ENCODE measurements at places on chromosomes 13 and 19. TPM values are rescaled to one million over a fixed set of nuclear protein-coding genes. Genes with fewer than 3 reads are reported as not detected.

Gene CEACAM8
- total RNA-seq, result not detected

Gene OR10H1
- not detected for total RNA-seq

Gene C19orf38
- 1.7 TPM for total RNA-seq

Gene CD33
- 0.65 TPM for total RNA-seq

Gene GPR18
- total RNA-seq, result 2.8 TPM

Gene NLRP11
- not detected for total RNA-seq

Gene ZNF699
- 6.8 TPM for total RNA-seq

Gene APLP1
- total RNA-seq, result 2.6 TPM

Gene LILRA2
- not detected for total RNA-seq

DNA sequence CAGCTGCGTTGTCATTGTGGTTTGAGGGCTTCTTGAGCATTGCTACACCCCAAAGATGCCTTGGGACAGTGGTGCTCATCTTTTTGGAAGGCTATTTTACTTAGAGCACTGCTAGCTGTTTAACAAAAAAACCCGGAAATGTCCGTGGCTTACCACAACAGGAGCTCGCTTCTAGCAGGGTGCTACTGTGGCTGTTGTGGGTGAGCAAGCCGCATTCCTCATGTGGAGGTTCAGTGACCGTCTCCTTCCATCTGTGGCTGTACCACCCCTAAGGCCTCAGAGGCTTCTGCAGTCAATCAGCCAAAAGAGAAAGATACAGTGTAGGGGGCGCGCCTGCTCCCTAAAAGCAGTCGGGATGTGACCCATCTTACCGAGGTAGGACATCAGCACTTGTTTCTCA is 1004.2 kb downstream of the UQCRFS1 start:
- DNase-seq, result no peak

DNA sequence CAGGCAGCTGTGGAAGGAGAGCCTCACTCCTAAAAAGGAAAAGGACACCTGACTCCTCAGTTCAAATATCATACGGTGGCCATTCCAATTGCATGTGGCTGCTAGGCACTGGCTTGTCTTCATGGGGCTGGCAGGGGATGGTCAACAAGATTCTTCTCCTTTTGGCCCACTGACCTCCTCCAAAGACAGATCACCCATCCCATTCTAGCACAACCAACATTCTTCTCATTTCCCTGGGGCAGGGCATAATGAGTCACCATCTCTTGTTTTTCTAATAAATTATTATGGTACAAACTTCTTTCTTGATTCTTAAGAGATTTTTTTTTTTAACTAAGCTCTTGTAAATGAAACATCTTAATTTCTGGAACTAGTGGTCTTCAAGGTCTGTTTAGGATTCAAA is 136.7 kb upstream of the NBEA start:
- DNase-seq, result no peak

- no peak for DNase-seq
Measured at GRCh38 chr19:37991176-37991835, 84.3 kb downstream of the SIPA1L3 start.

- no peak for DNase-seq
Measured at GRCh38 chr19:3145909-3146676, 10.3 kb downstream of the GNA15 start.

DNA sequence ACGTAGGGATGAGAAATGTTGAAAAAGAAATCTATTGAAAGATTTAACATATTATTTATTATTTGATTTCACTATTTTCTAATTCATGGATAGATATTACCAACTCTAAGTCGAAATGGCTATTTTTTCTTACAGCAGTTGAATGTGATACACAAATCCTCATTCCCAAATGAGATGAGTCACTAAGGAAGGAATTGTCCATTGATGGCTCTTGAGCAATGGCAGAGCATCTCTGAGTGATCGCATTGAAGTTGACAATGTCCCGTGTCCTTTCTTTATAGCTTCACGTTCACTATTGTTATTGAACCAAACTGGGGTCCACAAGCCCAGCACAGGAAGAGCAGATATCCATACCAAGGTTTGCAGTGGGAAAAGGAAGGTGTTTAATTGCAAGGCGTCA is 648.3 kb upstream of the SPRY2 start:
- no peak for DNase-seq

GRCh38 chr19:34474233-34474989 is 7.1 kb upstream of the WTIP start:
- no peak for DNase-seq

DNA sequence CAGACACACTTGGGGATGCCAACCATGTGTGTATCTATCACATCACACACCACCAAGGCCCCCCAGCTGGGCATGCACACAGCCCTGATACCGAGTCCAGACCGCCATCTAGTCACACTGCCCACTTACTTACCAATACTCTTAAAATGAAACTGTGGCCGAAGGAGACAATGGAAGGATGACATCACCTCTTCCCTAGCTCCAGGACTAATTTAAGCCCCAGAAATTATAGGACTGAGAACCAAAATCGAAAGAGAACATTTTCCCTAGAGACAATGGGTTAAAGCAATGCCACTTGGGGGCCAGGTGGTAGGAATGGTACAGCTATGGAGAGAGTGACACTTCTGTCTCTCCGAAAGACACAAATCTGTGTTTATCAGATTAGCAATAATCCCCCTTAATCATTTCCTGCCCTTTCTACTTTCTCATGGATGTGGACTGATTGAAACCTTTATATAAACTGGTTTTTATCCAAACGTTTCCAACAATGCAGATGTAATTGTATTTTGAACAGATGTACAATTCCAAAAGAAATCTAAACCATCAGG is 663 bp upstream of the GGACT start:
- no peak for DNase-seq

GRCh38 chr19:47497821-47498520 is 14.0 kb upstream of the KPTN start:
- no peak for DNase-seq

GRCh38 chr19:47651691-47652090 is 42.8 kb downstream of the BICRA start:
- no peak for DNase-seq

- DNase-seq, result peak; percentile 22
Measured at GRCh38 chr13:41962994-41963393, 2.1 kb upstream of the VWA8 start.

GRCh38 chr19:53424968-53425597 is 6.7 kb upstream of the ZNF761 start:
- DNase-seq, result peak; percentile 77

DNA sequence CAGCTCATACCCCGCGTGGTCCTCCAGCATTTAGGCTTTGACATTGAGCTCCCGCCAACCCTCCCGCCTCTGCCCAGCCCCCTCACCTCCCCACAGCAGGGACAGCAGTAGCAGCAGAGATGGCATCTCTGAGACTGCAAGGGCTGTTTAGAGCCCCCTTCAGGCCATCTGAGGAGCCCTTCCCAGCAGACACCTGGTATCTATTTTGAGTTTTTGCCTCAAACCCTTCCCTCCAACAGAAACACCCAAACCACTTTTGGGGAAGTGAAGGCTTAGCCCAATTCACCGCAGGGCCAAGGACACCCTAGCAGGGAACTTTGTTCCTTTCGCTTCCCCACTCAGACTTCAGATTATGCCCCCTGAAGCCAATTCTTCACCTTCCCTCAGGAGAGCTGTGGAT is 6.3 kb upstream of the ZNF175 start:
- no peak for DNase-seq

GRCh38 chr13:87344176-87344575 is 327.0 kb upstream of the SLITRK5 start:
- no peak for DNase-seq

DNA sequence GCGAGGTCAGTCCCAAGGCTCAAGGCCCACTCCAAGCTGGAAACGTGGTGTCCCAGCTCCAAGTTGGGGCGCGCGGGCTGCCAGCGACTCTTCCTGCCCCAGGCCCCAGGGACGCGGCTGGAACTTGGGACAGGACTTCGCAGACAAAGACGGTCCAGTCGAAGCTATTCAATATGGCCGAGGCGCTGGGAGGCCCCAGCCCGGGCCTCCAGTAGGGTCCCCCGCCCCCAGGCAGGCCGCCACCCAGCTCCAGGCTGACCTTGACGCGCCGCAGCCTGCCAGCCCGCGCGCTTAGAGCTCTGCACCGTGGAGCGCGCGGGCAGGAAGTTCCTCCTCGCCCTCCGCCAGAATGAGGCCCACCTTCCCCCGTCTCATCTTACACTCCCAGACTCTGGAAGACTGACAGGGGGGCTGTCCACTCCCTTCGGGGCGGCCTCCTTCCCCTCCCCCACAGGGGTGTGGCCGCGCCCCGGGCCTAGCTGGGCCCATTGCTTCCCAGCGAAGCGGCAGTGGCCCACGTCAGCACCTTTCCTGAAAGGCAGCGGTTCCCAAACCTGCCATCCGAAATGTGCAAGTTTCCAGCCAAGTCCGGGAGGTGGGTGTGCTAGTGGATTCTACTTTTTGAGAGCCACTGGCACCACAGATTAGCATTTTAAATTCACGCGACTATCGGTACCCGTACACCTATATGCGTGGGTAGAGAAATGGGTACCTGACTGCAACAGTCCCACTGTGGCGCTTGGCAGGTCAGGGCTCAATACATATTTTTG is at the start of gene CCDC8:
Gene CCDC8 (minus strand): TSS at position 303 of the 770 bp plus-strand sequence. CDS start 754 bp downstream, outside the sequence.
- no peak for DNase-seq

GRCh38 chr13:67042556-67042955 is 187.6 kb downstream of the PCDH9 start:
- DNase-seq, result no peak

- DNase-seq, result no peak
Measured at GRCh38 chr19:3096902-3097326, 2.8 kb downstream of the GNA11 start.

GRCh38 chr13:27919934-27920676 is at the start of gene PDX1:
PDX1 (plus strand) TSS chr13:27920000; CDS start chr13:27920139, 139 bp downstream.
- DNase-seq, result no peak

DNA sequence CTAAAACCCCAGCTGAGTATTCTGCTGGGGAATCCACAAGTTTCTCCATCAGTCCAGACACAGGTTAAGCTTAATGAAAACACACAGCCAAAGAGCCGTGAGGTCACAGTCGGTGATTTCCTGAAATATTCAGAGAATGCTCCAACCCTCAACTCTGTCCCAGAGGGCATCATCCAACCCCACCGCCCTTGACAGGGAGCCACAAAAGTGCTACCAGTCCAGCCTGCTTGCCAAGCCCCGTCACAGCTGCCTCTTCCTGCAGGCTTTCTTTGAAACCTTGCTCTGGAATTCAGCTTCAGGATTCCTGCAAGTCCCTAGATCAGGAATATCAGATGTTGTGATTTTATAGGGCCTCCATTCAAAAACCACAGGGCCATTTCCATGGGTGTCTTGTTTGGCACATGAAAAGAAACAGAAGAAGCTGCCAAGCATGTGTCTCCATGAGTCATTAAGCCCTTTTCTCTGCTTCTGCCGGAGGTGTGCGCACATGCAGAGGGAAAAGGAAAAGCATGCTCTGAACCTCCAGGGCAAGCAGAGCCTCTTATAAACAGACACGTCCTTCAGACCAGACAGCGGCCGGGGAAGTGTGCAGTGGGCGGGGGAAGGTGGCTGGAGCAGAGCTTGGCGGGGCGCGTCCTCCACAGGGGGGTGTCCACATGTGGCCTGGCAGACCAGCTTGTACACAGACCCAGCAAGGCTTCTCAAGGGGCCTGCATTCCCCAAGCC is 164.7 kb downstream of the KATNAL1 start:
- peak; percentile 68 for DNase-seq

DNA sequence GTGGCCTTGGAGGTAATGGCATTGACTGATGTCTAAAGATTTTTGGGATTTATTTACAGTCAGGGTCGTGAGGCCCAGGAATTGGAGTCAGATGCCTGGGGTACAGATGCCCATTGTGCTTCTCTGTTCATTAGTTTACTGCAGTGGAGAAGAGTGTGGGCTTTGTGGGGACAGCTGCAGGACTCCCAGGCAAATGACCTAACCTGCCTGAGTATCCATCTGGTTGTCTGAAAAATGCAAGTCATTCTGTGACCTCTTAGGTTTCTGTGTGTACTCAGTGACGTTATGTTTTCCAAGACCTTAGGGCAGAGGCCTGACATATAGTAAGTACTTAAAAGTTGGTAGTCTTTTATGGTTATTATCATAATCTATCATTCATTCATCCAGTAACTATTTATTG is 60.5 kb downstream of the SPATA13 start:
- DNase-seq, result no peak

- DNase-seq, result no peak
Measured at GRCh38 chr13:51801631-51802099, 2.3 kb downstream of the DHRS12 start.

DNA sequence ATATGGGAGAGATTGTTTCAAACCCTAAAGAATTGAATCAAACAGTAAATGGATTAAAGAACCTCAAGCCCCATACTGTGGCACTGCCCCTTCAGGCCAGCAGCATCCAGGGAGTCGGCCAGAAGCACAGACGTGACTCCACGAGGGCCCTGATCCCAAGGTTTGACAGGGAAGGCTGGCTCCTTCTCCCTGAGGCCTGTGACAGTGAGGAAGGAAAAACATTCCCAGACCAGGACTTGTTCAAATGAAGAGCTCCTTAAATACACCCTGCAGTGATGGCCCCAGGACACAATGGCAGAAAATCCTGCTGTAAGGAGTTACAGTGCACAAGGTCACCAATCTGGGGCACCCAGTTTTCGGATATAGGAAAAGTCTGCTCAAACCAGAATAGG is 91.0 kb downstream of the COL4A1 start:
- DNase-seq, result no peak
